ENCODE measurements at places on chromosomes 3 and 15.

GRCh38 chr3:158846803-158847451 is 45.1 kb downstream of the MFSD1 start:
- no peak for DNase-seq

DNA sequence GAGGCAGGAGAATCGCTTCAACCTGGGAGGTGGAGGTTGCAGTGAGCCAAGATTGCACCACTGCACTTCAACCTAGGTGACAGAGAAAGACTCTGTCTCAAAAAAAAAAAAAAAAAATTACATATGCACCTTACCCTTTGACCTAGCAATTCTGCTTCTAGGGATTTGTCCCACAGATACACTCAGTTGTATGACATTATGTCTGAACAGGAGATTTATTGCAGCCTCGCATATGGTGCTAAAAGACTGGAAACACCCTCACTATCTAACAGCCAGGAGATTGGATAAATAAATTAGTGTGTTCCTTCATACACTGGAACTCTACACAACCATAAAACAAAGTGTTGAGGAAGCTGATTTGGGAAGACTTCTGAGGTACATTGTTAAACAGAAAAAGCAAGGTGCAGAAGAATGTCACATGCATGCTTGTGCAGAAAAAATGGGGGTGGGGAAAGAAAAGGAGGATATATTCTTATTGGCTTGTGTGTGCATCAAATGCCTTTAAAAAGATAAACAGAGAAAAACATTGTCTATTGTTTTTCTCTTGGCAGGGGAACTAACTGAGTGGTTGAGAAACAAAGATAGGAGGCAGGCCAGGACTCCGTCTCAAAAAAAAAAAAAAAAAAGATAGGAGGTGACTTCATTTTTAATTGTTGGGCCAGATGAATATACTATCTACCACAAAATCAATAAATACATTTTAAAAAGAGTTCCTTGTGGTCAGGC is 30.9 kb downstream of the PPCDC start:
- no peak for DNase-seq

DNA sequence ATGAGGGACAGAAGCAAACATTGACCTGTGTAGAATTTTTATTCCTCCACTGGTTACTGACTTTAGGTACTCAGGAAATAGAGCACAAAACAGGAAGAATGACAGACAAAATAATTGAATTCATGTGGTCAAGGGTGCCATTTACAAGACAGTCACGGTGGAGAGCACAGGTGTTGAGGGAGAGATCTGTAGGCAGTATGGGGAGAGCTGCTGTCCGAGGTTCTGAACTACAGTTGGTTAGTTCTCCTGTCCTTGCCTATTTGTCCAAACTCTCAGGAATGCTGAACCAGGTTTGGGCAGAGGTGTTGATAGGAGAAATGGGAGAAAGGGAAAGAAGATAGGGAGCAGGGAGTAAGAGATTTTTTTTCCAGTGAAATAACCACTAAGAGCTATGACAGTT is 178.5 kb upstream of the ZBTB20 start:
- DNase-seq = no peak

- DNase-seq = peak; percentile 83
These were observed 1.8 kb downstream of the ZBTB38 start for GRCh38 chr3:141370065-141370533.

DNA sequence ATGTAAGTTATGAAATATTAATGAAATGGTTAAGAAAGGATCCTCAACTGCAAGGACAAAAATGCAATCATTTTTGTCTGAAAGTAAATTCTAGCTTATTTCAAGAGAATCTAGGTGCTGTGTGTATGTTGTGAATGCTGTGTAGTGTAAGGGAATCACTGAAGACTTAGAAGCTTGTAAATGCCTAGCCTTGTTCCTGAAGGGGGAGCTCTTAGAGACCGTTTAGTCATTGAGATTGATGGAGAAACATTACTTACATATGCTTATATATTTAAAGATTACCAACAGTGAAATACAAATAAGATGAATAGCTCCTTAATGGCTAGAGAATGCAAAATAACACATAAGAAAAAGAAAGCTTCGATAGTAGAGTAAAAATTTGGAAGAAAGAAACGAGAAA is 67.9 kb downstream of the CNTN4 start:
- DNase-seq = no peak

GRCh38 chr3:170090601-170090981 is 52.8 kb downstream of the GPR160 start:
- DNase-seq = no peak

DNA sequence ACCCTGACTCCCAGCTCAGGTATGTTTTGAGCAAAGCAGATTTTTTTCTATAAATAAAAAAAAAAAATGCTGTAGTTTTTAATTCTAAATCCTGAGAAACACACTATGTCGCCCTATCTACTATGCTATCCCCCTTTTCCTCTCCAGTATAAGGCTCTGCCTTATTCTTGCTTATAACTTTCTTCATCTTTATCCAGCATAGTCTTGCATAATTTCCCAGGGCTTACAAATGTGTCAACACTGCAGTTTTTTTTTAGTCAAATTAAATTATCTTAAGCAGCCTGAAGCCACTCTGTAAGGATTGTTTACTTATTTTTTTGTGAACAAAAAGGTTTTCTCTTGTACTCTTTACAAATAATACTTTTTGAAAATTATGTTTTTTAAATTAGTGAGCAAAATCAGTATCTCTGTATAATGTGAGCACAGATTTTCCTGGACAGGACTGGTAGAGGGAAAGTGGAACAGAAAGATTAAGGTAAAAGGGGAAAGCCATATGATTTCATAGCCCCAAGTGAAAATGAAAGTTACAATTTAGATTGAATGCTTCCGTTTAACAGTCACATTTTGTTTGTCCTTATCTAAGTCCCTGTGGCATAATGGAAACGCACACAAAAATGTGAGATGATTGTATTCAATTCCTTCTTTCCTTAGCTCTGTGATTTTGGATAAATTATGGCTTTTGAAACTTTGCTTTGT is 5.6 kb upstream of the PYDC2 start:
- no peak for DNase-seq

GRCh38 chr3:197749315-197749600 is 425 bp upstream of the FYTTD1 start:
- DNase-seq = no peak

- no peak for DNase-seq
These were observed 446.7 kb upstream of the GBE1 start for GRCh38 chr3:82208002-82208710.

Measured in HS-27A (cell line).